Brain pericyte (primary cell): ENCODE measurements at places on chromosomes 2 and 18.

DNA sequence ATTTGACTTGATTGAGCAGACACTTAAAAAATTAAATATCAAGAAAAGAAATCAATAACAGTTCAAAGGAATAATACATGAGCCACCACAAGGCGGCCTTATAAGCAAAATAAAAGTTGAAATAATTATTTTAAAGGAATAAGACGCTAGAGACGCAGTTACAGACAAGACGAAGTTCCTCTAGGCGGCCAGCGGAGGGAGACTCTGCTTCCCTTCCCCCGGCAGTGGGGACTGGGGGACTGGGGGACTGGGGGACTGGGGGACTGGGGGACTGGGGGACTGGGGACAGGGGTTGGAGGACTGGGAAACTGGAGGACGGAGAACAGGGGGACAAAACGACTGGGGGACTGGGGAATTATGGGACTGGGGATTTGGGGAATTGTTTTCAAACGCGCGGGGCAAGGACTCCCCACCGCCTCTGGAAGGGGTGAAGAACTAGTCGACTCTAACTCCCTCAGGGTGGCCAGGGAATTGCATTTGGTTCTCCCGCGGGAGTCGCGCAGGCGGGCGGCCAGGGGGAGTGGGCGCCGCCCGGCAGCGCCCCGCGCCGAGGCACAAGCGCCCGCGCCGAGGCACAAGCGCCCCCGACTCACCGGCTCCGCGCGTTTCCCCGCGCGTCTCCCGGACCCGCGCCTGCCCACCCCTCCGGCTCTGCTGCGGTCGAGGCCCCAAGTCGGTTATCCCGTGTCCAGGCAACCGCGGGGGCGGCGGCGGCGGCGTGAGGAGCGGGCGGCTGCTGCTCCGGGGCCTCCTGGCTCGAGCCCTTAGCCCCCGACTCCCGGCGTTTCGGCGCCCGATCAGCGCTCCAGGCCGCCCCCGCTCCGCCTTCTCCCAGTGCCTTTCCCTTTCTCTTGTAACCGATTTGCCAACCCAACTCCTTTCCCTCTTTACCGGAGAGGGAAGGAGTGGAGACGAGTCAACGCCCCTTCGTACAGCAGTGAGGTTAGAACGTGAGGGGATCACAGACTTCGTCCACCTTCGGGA is at the start of gene CCDC178:
CCDC178 (minus strand) TSS at position 662 of the 984 bp plus-strand sequence. CDS start 28,633 bp downstream, outside the sequence.
- peak; percentile 20 for DNase-seq

- DNase-seq, result no peak
Measured at GRCh38 chr2:231709981-231710798, 1.9 kb downstream of the PTMA start.

DNA sequence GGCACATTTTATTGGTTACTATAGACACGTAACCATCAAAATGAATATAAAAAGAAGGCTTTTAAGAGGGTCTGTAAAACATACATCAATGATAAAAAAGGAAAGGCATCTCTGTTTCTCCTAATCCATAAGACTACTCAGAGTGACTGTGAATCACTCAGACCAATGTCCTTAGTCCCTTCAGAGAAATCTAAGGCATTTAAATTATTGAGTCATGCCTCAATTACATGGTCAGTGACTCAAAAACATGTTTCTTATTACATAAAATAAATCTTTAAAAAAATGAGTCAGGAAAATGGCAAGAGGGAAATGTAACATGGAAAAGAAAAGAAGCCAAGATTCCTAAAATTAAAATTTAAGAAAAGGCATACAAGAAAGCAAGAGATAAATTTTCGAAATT is 146.6 kb downstream of the ERBB4 start:
- no peak for DNase-seq

GRCh38 chr2:111235192-111236015 is 114.7 kb downstream of the BCL2L11 start:
- DNase-seq, result no peak

GRCh38 chr2:180985771-180986395 is 5.5 kb downstream of the UBE2E3 start:
- DNase-seq, result no peak

DNA sequence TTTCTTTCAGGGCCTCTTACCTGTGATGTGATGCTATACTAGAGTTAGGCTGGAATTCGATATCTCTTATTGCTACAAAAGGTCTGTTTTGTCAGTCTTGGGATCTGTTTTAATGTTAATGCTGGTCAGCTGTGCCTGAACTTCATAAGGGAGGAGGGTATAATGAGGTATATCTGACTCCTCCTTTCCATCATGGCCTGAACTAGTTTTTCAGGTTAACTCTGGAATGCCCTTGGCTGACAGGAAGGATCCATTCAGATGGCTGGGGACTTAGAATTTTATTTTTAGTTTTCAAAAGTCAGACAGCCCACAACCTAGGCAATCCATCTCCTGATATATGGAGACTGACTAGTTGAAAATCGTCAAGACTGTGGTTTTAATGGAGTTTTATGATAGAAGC is 35.9 kb upstream of the TBC1D8 start:
- DNase-seq, result no peak

- DNase-seq, result no peak
Measured at GRCh38 chr2:72062336-72062735, 85.3 kb downstream of the CYP26B1 start.

DNA sequence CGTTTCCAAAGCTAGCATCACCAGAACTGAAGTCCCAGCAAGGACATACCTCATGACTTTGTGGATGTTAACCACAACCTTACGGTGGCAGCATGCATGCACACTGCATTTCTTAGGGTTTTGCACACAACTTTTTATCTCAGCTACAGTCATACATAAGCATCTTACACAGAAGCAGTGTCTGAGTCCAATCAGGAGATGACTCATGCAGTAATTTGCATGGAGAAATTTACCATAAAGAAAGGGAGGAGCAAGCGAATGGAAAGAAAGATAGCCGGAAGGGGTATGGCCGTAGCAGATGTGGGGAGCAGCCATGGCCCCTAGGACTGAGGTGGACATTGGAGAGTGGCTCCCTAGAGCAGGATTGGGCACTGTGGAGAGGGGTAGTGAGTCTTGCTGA is 522.5 kb downstream of the GALR1 start:
- DNase-seq, result no peak

- no peak for DNase-seq
Measured at GRCh38 chr2:11286323-11286722, 58.1 kb downstream of the ROCK2 start.

DNA sequence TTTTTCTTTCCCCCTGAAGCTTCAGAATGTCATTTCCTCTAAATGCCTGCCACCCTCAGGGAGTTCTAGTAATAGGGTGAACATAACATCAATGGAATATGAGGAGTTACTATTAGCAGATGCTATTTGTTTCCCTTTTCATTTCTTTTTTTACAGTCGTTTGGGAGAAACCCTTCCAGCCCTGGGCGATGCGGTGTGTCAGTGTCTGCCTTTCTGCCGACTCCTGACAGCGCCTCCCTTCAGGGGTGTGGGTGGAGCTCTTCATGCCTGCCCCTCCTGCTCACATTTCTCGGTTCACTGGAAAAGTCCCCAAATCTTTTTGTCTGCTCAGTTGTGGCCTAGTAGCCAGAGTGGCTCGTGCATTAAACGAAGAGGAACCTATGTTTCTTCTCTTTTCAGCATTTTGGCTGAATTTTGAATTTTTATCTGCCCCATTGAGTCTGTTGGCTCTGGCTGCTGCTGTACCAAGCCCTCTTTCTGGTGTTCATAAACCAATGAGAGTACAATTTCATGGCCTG is 72.3 kb downstream of the FMNL2 start:
- DNase-seq, result no peak

DNA sequence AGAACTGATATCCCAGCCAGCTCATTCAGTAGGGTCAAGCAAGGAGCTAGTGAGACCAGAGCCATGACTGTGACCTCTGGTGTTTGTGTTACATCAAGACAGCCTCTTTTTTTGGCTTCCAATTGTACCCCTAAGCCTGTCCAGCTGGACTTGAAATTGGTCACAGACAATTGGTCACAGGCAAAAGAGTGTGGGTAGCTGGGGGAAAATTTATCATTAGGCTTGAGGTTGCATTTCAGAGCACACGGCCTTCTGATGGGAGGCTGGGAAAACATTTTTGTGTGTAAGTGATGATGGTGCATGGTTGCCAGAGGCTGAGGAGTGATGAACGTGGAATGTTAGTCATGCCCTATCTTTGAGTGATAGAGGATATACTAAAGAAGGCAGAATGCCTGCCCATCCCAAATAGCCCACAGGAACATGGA is 285.1 kb upstream of the SLC14A2 start:
- DNase-seq, result no peak

DNA sequence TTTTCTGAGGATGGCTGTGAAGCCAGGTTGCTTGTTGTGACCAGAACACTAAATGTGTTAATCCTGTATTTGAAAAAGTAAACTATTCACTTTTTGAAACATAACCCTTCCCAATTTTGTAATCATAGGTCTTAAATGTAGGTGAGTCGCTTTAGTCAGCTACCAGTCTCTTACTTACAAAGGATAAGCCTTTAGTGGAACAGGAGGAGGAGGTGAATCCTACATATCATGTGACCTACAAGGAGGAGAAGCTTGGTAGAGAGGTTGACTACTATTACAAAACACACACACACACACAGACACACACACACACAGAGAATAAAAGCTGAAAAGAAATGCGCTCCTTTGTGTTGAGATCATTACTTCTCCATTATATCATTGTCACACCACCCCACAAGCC is 59.9 kb upstream of the SPAG16 start:
- DNase-seq, result no peak

DNA sequence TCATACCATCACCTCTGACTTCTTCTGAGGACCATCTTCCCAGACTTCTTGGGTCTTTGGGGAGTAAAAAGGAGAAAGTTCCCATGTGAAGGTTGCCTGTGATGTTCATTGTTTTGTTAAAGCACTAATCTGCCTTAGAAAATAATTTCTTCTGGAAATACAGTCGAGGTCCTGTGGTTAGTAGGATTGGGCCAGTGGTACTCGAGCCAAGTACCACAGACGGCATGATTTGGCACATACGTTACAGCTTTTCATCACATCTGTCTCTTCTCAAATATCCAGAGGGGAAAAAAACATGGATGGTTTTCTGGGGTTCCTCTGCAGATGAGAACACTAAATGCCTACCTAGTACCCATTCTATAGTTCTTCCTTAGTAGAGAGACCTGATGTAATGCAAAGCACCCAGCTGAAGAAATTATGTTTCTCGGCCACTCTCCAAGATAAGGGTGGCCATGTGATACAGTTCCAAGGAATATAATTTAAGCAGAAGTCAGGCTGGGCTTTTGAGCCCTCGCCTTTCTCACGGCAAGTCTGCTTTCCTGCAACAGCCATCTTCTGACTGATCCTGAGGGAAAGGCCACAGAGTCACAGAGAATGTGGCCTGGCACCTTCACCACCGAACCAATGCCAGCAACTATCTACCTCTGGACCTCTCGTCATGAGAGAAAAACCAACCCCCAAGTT is 161.0 kb downstream of the RNF152 start:
- no peak for DNase-seq

DNA sequence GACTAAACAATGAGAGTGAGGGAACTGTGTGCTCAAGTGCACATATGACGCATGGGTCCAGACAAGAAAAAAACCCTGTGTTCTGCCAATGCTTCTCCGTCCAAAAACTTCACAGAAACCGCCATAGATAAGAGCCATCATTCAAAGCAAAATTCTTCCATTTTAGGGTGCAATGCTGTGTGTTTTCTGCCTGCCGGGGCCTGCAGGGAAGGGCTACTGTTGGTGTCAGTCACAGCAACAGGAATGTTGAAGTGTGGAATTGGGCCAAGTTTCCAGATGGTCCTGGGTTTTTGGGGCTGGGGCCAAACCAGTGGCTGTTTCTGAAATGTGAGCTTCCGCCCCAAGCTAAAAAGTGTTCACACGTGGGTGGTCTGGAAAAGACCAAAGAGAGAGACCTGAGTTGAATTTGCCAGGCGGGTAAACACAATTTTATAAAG is 677 bp upstream of the MC2R start:
- no peak for DNase-seq

GRCh38 chr2:133561045-133561852 is 7.0 kb downstream of the NCKAP5 start:
- DNase-seq, result no peak

- DNase-seq, result no peak
Measured at GRCh38 chr2:107018366-107018765, 132.4 kb upstream of the ST6GAL2 start.

GRCh38 chr2:200585730-200586643 is at the start of gene AOX1:
AOX1 (plus strand) TSS chr2:200586014; CDS start chr2:200586109, 95 bp downstream.
- DNase-seq, result no peak
